ENCODE measurements at places on chromosomes 16 and 17.
A peak's percentile ranks its signal among the peaks of the same experiment; 100 is the strongest.

GRCh38 chr16:83335076-83335475 is 472.7 kb upstream of the HSBP1 start:
- no peaks in the 10 kb centered on the region for H3K36me3 ChIP-seq
- no peaks in the 10 kb centered on the region for H3K4me1 ChIP-seq
- H3K27me3 ChIP-seq: no peaks in the 10 kb centered on the region
- no peak overlapping the region for H3K4me3 ChIP-seq
- no peak for DNase-seq

GRCh38 chr17:28385037-28385400 is 13.5 kb downstream of the SARM1 start:
- H3K27me3 ChIP-seq: no peaks in the 10 kb centered on the region
- peaks cover 17% of the 10 kb centered on the region for H3K36me3 ChIP-seq
- DNase-seq: no peak

DNA sequence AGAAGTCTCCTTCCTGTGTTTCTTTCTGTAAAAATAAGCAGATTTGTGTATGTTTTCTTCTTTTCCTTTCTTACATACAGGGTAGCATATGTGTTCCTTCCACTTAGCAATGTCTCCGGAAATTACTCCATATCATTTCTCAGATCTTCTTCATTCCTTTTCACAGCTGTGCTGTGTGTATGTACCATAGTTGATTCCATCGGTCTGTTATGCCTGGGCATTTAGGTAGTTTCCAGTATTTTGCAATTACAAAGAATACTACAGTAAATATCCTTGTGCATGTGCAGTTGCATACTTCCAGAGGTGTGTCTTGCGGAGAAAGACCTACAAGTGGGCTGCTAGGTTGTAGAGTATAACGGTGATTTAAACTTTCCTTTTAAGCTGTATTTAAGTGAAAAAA is 69.8 kb downstream of the CLEC16A start:
- H3K4me3 ChIP-seq: no peak overlapping the region
- DNase-seq: no peak
- H3K4me1 ChIP-seq: peaks cover 17% of the 10 kb centered on the region
- H3K36me3 ChIP-seq: peaks cover 30% of the 10 kb centered on the region
- H3K27me3 ChIP-seq: no peaks in the 10 kb centered on the region
- no peak overlapping the region for H3K27ac ChIP-seq

GRCh38 chr17:81066072-81066471 is 31.1 kb downstream of the BAIAP2 start:
- H3K36me3 ChIP-seq: no peaks in the 10 kb centered on the region
- no peaks in the 10 kb centered on the region for H3K4me1 ChIP-seq
- no peak overlapping the region for H3K4me3 ChIP-seq
- no peaks in the 10 kb centered on the region for H3K27me3 ChIP-seq

DNA sequence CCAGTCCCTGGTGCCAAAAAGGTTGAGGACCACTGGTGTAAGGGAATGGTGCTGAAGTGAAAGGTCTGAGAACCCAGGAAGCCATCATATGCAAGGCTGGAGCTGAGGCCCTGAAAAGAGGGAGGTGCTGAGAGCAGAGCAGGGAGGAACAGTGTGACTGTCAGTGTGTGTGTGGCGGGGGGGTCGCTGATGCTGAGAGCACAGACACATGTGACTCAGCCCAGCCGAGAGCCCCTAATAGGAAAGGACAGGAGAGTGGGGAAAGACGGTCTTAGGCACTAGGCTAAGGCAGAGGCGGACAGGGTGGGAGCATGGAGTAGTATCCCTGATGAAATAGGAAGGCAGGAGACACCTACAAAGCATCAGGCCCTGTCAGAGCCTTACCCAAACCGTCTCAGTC is 1.2 kb downstream of the B9D1 start:
- H3K4me3 ChIP-seq: peak overlapping the region; percentile 13
- no peak overlapping the region for H3K27ac ChIP-seq

- no peaks in the 10 kb centered on the region for H3K4me1 ChIP-seq
- H3K4me3 ChIP-seq: no peak overlapping the region
- peaks cover 25% of the 10 kb centered on the region for H3K27me3 ChIP-seq
- H3K27ac ChIP-seq: no peak overlapping the region
These were observed 14.0 kb upstream of the OR1E2 start for GRCh38 chr17:3447625-3448024.

All from activated naive CD8-positive, alpha-beta T cell treated with anti-CD3 and anti-CD28 coated beads, Interleukin-2, amount 10 ng/mL, durations not matched to agents 7 days and 5 days (primary cell).